ENCODE measurements at places on chromosomes 16 and 17.

GRCh38 chr17:82805254-82805653 lies 34.6 kb downstream of the ZNF750 start:
- no peak for DNase-seq

DNA sequence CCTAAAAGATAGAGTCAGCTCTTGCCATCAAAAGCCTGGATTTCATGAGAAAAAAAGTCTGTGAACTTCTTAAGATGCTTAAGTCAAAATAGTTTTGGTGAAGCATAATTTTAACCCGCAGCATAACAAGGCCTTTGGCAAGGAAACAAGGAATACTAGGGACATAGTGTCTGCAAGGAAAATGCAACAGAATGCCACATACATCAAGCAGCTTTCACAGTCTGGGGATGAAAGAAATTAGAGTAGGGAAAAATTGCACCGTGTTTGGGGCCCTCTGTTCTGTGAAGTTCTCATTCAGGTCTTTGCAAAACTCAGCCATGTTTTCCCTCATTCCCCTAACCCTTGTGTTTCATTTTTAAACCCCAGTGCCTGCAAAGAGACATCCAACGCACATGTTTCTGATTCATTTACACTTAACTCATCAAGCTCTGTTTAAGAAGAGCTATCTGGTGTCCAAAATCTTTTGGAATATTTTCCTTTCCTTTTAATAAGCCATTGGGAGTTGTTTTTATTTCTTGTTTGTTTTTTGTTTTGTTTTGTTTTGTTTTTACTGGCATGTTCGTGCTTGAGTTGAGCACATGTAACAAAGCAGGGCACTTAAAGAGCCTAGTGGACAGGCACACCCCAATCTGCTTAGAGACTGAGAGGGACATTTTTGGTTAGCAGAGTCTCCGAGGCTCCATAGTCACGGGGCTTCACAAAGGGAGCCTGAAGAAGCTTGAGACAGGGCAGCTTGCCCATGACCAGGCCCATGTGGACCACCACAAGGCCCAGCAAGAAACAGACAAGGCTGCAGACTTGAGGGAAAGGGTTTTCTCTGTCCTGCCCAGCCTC lies 116.5 kb downstream of the ANKFN1 start:
- DNase-seq: no peak

- no peak for DNase-seq
Measured at GRCh38 chr17:9002227-9002605, 19.1 kb upstream of the NTN1 start.

DNA sequence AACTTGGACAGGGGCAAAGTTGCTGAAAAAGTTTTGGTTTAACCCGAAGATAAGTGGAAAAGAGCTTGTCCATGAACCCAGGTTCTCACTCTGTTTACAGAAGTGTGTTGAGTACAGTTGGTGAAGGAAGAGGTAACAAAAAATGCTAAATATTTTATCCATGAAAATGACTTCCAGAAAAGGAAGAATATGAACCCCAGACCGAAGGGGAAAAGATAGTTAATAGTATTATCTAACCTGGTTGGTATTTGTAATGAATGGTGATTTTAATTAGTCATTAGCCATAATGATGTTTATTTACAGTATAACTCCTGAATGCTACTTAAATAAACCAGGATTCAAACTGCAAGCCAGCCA lies 574 bp upstream of the TMEM106A start:
- no peak for DNase-seq

- DNase-seq: no peak
Measured at GRCh38 chr17:79075446-79075750, 774 bp downstream of the ENGASE start.

- no peak for DNase-seq
Measured at GRCh38 chr17:82915757-82916027, 75.9 kb upstream of the ZNF750 start.

DNA sequence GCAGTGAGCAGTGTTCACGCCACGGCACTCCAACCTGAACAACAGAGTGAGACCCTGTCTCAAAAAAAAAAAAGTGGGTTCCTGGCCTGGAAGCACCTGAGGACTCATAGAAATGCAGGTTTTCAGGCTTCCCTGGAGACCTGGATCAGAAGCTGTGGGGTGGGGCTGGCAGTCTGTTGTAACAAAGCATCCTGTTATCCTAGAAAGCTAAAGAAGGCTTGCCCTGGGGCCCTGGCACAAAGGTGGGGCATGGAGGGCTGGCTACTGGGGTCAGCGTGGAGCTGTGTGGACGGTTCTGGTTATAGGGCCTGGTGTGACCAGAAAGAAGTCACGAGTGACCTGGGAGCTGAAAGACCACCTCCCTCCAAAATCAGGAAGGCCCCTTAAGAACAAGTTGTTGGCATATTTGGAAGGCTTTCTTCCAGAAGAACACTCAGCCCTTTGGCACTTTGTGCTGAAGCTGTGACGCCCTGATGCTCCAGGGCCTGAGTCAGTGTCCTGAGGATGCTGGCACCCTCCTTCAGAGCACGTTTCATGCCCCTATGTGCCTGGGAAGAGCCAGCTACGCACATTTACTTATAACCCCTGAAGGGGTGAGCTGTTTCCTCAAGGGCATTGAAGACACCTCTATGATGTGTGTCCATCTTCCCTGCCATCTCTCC lies 6.2 kb downstream of the CRISPLD2 start:
- no peak for DNase-seq

GRCh38 chr17:36085765-36086164 lies 4.2 kb downstream of the CCL3 start:
- peak; percentile 12 for DNase-seq

DNA sequence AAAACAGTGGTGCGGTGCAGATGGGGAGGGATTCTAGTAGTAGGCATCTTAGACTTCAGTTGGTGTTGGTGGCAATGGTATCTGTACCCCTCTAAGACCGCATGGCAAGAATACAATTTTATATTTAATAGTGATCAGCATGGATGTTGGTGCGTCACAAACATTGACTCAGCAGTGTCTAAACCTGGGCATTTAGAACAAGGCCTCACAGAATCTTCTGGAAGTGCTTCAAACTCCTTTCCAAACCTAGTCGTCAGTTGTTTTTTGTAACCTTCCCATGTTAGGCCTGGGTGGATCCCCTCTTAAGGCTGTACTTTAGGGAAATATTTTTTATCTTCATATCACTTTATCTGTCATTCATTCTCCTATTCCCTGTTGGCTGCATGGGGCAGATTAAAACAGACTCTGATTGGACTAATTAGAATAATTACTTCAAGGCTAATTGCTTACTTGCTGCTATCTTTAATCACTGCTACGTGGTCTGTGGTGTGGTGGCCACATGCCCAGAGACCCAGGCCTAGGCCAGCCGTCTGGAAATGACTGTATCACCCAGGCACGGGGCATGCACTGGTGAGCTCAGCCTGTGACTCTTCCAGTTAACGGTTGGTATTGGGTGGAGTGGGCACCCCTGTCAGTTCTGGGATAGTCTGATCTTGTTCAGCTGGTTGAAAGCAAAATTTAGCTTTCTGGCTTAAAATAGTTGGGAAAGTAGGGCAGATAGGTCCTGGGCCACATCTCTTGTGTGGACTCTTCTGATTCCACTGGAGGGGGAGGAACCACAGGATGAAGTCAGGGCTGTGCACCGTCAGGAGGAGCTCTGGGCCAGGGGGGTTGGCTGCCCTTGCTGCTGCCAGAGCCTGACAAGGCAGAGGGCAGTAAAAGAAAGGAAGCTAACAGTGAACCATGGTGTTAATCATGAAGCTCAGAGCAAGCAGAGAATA lies 4.5 kb downstream of the ALKBH5 start:
- DNase-seq: no peak

DNA sequence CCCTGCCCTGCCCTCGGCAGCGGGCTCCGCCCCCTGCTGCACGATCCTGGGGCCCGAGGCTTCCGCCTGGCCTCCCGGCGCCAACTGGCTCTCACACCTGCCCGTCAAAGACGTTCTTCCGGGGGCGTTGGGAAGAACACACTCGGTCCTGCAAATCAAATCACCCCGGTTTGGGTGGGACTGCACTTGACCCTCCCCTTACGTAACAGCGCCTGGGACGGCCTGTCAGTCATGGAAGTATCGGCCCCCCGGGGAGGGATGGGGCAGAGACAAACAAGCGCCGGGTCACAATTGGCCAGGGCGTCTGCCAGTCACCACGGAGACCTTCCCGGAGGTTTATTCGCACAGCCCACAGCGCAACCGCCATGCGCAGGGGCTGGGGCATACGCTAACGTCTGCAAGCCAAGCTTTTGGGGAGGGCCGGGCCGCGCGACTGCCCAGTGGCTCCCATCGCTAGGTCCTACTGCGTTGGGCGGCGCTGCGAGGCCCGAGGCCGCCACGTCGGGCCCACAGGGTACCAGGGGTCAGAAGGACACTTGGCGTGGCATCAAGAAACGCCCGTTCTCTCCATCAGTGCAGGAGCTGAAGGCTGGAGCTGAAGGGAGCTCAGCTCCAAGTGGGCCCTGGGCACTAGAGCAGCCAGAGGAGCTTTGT lies 388 bp upstream of the AKTIP start:
- DNase-seq: peak; percentile 100

DNA sequence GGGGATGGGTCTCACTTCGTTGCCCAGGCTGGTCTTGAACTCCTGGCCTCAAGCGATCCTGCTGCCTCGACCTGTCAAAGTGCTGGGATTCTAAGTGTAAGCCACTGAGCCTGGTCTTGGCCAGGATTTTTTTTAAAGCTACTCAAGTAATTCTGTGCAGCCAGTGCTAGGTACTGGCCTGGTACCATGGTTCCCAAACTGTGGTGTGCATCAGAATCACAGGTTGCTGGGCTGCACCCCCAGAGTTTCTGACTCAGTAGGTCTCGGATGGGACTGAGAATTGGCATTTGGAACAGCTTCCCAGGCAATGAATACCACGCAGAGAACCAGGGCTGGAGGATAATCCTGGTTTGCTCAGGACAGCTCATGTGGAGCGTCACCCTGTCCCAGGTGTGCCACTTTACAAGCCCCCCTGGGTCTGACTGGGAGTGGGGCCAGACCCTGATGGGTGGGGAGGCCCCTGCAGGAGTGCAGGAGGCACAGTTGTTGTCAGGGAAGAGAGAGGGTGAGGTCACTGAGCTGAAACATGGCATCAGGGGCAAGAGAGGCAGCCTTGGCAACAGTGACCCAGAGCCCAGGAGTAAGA lies 10.7 kb upstream of the MRPS23 start:
- DNase-seq: no peak

DNA sequence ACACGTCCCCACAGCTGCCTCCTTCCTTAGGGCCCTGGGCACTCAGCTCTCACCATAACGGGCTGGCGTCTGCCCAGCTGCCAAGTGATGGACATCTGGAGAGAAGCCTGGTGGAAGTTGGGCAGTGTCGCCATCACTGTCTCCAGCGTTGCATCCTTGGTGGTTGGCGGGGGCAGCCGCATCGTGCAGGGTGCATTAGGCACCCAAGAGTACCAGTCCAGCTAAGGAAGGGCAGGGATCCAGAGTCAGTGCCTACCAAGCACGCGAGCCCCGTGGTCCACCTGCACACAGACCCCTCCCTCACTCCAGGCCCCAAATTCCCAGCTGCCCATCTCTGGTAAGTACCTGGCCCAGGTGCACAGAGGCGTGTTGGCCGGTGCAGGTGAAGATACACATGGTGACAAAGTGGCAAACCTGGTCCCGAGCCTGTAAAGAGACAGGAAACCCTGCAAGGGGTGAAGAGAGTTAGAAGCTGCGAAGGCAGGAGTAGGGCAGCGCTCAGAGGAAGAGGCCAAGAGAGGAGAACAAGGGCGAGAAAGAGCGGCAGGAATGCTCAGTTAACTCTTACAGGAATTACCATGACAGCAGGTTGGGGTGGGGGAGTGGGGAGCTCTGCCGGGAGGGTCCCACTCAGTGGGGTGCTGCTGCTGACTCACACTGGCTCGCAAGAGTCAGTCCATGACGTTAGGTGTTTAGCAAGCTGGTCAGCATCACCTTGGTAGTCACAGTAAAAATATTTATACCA lies 9.5 kb downstream of the ALOX15 start:
- no peak for DNase-seq

DNA sequence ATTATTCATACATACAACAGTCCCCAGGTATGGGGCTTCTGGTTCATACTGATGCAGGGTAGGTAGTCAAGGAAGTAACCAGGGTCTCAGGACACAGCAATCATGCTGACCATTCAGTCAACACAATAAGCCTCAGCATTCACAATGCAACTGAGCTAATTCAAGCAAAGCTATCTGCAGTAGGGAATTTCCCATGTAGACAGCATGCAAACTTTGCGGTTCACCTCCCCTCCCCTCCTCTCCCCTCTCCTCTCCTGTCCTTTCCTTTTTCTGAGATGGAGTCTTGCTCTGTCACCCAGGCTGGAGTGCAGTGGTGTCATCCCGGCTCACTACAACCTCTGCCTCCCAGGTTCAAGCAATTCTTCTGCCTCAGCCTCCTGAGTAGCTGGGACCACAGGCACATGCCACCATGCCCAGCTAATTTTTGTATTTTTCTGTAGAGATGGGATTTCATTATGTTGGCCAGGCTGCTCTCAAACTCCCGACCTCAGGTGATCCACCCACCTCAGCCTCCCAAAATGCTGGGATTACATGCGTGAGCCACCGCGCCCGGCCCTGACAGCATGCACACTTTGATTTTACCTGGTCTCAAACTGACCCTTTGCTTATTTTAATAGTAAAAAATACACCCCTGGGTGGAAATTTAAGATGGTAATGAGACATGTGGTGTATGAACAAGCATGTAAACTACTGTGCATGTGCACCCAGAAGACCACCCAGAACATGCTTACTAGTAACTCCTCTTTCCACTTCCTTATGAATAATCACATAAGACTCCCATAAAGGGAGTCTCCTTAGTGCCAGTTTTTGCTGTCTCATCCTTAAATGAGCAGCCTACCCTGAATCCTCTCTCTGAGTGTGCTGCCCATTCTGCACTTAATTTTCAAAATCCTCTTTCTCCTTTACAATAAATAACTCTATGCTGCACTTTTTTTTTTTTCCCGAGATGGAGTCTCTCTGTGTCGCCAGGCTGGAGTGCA lies 9.3 kb upstream of the RNF135 start:
- DNase-seq: no peak

GRCh38 chr16:53757971-53758609 lies 54.1 kb downstream of the FTO start:
- no peak for DNase-seq

DNA sequence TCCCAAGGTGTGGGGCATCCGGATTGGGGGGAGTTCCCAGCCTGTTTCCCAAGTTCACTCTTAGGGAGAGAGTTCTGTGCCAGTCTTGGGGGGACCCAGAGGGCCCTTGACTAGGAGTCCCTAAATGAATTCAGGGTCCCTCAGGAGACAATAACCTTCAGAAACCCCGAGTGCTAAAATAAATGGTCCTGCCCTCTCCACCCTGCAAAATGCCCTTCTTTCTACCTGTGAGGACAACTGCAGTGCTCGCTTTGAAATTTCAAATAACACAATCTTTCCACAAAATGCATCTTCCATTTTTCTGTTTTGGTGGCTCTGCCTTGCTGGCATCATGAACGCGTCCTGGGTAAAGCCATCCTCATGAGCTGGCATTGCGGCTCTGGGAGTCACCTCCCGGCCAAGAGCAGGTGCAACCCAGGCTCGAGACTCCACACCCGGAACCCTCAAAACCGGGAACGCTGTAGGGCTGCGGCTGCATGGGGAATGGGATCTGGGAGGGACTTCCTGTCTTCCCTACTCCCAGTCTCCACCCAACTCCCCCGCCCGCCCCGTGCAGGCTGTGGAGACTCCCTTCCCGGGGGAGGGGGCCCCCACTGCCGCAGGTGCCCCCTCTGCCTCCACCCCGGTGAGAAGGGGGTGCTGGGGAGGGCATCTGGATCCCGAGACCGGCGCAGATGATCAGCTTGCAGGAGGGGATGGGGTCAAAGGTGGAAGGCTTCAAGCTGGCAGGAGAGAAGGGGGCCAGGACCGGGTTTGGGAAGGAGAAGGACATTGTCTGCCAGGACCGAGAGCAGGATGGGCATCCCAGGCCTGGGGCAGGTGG lies at the start of gene ZNF205:
TSS of gene ZNF205 (plus strand) at position 529 of the 823 bp plus-strand sequence. CDS start 845 bp downstream, outside the sequence.
- peak; percentile 59 for DNase-seq
